ENCODE measurements at places on chromosomes 6 and 20. TPM values are rescaled to one million over a fixed set of nuclear protein-coding genes. Genes with fewer than 3 reads are reported as not detected.

DNA sequence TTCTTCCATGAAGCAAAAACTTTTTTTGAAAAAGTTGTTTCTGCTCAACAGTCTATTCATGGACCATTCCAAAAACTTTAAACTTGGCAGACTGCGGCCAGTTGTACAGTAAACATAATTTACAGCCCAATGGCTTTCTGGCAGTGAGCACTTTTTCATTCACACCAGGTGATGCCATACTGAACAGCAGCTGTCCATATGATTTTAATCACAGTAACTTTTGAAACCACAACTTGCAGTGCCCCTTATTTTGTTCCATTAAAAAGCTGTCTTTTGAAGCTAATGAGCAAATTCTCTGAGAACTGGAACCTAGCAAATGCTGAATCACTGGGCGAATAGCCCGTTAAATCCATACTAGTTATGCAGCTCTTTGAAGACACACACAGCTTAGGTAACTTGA is 576.6 kb downstream of the PTPRT start:
- no peak overlapping the region for H3K27ac ChIP-seq
- no peaks in the 10 kb centered on the region for H3K36me3 ChIP-seq
- DNase-seq: no peak
- no peaks in the 10 kb centered on the region for H3K4me1 ChIP-seq

- no peak overlapping the region for H3K4me3 ChIP-seq
- H3K27me3 ChIP-seq: no peaks in the 10 kb centered on the region
Measured at GRCh38 chr6:501891-502601, 110.5 kb downstream of the IRF4 start.

DNA sequence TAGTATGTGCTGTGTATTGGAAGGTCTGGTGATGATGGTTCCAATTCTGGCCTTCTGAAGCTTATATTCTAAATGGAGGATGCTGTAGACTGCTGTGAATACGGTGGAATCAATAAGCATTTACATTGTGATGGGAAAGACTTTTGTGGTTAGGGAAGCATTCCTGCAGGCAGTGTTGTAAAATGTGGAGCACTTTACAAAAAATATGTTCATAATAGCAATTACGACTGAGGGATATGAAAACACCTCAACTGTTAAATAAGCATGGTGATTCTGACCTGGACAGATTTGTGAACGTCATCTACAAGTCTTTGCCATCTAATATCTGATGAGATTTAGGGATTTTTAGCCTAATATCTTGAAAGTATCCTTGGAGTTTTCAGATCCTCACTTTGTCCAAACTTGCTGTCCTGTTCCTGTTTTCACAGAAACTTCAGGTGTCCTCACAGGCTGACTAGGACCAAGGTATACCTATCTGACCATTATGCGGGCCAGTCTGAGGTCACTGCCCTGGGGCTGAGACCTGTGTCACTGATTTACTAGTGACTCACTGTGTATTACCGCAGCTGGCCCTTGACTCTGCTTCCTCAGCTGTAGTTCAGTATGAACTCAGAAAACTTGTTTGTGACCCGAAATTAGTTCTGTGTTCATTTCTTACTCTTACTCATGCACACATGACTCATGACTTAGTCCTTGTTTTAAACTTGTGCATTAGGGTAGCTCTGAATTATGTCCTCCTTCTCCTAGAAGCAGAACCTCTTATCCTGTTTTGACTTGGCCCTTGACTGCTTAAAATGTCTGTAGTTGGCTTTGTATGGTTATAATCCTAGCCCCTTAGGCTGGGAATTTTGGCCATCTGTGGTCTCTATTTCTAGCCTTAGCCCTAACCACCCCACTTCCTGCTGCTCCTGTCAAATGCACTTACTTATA is 343.0 kb downstream of the CDKAL1 start:
- H3K4me3 ChIP-seq: no peak overlapping the region
- peak; percentile 17 for DNase-seq

DNA sequence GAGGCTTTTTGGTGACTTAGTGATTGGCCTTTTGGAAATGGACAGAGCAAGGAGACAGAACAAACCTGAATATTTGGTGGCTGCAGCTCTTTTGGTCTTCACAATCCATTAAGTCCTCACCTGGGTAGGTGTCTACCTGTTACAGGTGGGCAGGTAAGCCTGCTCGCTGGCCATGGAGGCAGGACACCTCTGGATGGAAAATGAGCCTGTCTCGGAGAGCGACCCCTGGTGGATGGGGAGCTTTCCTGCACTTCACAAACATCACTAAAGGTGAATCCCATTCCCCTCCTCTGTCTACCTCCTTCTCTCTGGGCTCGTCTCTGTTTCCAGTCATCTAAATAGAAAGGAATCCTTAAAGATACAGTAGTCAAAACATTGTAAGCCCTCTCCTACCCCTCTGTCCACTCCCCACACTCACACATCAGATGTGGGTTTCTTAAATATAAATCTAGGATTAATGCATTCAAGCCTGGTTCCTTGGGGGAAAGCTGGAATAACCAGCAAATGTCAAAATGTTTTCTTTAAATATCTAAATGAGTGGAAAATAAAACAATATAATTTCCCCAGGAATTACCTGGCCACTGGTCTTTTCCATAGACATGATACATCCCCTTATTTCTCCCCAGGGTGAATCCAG is 304.9 kb downstream of the CDH26 start:
- H3K36me3 ChIP-seq: no peaks in the 10 kb centered on the region
- no peaks in the 10 kb centered on the region for H3K27me3 ChIP-seq
- H3K27ac ChIP-seq: no peak overlapping the region
- no peak for DNase-seq
- H3K4me1 ChIP-seq: no peaks in the 10 kb centered on the region

DNA sequence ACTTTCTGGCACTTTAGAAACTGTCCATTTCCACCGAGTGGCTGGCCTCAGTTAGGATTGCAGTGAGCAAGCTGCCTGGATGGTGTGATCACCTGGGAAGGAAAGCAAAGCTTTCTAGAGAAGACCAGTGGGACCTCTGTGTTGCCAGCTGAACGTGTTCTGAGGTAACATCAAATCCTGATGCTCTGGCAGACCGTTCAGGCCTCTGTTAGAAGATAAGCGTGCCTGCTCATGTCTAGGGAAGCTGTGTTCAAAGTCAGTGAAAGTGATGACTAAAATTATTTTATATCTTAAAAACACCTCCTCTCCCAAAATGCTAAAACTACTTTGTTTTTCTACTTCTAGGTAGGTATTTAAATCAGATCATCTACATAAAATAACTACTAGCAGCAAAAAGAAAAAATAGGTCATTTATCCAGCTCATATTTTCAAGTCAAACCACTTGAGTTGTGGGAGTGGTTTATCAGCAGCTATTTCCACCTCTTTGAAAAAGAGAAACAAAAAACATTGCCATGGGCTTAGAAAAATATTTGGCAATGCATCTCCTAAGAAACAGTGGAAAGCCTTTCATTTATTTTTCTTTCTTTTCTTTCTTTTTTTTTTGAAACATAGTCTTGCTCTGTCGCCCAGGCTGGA is 54.8 kb downstream of the CEP43 start:
- no peak overlapping the region for H3K27ac ChIP-seq
- H3K4me3 ChIP-seq: no peak overlapping the region
- no peaks in the 10 kb centered on the region for H3K36me3 ChIP-seq

DNA sequence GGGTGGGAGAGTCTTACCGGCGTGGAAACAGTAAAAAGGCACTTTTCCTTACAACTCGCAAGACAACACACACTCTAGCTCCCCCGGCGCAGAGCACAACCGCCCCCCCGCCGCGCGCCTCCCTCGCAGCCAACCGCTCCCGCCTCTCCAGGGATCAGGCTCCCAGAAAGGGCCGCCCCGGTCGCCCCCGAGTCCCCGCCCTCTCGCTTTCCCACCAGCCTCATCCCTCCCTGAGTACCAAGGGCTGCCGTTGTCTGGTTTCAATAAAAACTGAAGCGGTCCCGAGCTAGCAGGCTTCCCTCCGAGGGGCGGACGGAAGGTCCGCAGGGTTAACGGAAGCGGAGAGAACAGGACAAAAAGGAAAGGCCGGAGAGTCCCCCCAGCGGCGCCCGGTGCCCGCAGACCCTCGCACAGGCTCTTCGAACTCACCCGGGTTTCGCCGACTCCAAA is 804 bp downstream of the ELOVL5 start:
- no peaks in the 10 kb centered on the region for H3K4me1 ChIP-seq
- peak overlapping the region; percentile 90 for H3K4me3 ChIP-seq
- peak; percentile 72 for DNase-seq

IL22RA2 gene
- total RNA-seq: not detected

PXDC1 gene
- 23.3 TPM for total RNA-seq

MACROD2 gene
- total RNA-seq: 28.1 TPM

WFDC10B gene
- not detected for total RNA-seq

DNA sequence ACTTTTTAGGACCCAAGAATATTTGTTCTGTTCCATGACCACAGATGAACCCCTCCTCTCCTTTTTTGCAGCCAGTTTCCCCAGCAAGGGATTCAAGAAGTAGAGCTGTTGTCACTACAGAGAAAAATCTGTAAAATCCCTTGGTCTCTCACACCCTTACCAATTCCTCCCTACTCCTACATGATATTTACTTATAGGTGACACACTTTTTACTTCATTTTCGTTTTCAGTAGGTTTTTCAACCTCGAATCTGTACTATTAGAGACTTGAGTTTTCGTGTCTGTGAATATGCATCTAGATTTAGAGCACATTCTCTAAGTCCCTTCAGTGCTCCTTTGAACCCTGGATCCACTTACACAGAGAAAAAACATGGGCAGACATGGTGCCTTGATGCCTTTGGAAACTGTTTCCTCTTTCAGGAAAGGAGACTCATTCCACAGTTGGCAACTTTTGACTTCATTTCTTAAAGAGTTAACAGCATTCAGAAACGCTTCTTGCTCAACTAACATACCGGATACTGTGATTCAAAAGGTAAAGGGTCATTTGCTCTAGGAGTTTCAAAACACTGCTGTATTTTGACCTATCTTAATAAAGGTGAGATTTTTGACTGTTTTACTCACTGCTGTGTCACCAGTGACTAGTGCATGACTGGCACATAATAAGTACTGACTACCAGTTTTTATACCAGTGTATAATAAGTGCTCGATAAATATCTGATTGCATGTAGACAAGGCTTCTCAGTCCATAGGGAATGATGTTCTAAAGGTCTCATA is 50.6 kb downstream of the LAMA4 start:
- peaks cover 7% of the 10 kb centered on the region for H3K4me1 ChIP-seq
- H3K27ac ChIP-seq: peak overlapping the region; percentile 61
- H3K27me3 ChIP-seq: no peaks in the 10 kb centered on the region
- no peak overlapping the region for H3K4me3 ChIP-seq
- H3K36me3 ChIP-seq: no peaks in the 10 kb centered on the region

LIN28B gene
- total RNA-seq: not detected

IL20RA gene
- total RNA-seq: 6.4 TPM

GRCh38 chr20:21230220-21230619 is 72.9 kb upstream of the XRN2 start:
- H3K27me3 ChIP-seq: no peaks in the 10 kb centered on the region
- no peaks in the 10 kb centered on the region for H3K4me1 ChIP-seq
- DNase-seq: no peak
- H3K36me3 ChIP-seq: peaks cover 3% of the 10 kb centered on the region

- no peaks in the 10 kb centered on the region for H3K4me1 ChIP-seq
- no peak overlapping the region for H3K27ac ChIP-seq
- no peak overlapping the region for H3K4me3 ChIP-seq
- no peaks in the 10 kb centered on the region for H3K27me3 ChIP-seq
- no peaks in the 10 kb centered on the region for H3K36me3 ChIP-seq
Measured at GRCh38 chr6:44475417-44475778, 87.9 kb downstream of the CDC5L start.

- H3K36me3 ChIP-seq: no peaks in the 10 kb centered on the region
- no peak for DNase-seq
- H3K4me3 ChIP-seq: no peak overlapping the region
- H3K27ac ChIP-seq: no peak overlapping the region
- no peaks in the 10 kb centered on the region for H3K27me3 ChIP-seq
Measured at GRCh38 chr6:155351273-155352129, 37.2 kb upstream of the TFB1M start.

FNDC1 gene
- 0.26 TPM for total RNA-seq

DNA sequence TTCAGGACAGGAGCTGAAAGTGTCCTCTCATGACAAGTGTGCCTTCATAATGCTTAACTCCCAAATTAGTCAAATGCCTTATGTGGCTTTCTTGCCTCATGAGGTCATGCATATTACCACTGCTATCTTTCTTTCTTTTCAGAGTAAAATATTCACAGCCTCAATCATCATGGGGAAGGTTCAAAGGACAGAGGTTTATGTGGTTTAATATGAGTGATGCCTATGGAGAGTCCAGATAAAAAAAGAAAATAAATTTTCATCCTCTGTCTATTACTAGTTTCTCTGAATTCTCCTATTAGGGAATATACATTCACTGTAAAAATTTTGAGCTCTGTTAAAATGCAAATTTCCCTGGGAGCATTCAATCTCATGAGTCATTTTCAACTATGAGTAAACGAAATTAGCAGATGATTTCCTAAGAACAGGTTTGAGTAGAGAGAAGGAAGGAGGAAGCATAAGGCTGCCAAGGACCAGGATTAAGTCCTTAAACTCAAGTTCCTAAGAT is 396.9 kb upstream of the ADGRB3 start:
- H3K27ac ChIP-seq: no peak overlapping the region
- no peaks in the 10 kb centered on the region for H3K4me1 ChIP-seq
- H3K27me3 ChIP-seq: no peaks in the 10 kb centered on the region
- H3K4me3 ChIP-seq: no peak overlapping the region

DNA sequence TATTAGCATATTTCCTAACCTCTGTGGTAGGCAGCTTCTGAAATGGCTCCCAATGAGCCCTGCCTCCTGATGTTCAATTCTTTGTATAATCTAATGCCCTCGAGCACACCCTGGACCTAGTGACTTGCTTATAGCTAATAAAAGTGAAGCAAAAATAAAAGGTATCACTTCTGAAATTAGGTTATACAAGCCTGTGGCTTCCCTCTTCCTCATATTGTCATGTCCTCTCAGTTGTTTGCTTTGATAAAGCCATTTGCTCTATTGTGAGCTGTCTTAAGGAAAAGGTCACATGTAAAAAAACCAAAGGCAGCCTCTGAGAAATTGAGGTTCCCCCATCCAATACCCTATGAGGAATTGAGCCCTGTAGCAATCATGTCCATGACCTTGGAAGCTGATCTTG is 442.1 kb upstream of the ADGRB3 start:
- no peaks in the 10 kb centered on the region for H3K36me3 ChIP-seq
- no peak for DNase-seq
- no peaks in the 10 kb centered on the region for H3K4me1 ChIP-seq
- no peaks in the 10 kb centered on the region for H3K27me3 ChIP-seq

DNA sequence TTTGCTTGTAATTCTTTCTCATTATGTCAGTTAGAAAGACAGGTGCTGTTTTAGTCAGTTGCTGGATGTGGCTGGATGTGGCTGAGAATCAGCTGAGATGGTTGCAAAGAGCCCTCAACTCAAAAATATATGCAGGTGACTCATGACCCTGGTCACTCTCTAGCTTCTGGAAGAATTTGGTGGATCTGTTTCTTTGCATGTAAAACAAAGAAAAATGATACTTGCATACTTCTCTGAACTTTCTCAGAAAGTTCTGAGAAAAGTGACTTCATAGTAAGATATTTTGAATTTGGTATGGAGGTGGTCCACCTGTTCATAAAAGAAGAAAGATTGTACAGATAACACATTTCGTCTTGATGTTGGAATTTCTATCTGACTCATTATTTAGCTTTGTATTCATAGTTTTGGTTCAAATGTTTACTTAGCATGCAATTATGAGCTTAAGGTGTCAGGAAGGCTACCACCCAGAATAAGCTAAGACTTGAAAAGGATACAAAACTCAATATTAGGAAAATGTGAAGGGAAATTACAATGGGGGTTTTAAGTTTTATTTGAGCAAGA is 163.2 kb upstream of the OLIG3 start:
- no peak overlapping the region for H3K4me3 ChIP-seq
- H3K36me3 ChIP-seq: no peaks in the 10 kb centered on the region
- H3K27me3 ChIP-seq: no peaks in the 10 kb centered on the region

All from uterus (tissue), 4 donors.